Stimulated activated CD4-positive, alpha-beta T cell treated with anti-CD3 and anti-CD28 coated beads, Interleukin-4, amount 100 ng/mL, for 4 hours (primary cell): ENCODE measurements at places on chromosomes 1 and 21.

DNA sequence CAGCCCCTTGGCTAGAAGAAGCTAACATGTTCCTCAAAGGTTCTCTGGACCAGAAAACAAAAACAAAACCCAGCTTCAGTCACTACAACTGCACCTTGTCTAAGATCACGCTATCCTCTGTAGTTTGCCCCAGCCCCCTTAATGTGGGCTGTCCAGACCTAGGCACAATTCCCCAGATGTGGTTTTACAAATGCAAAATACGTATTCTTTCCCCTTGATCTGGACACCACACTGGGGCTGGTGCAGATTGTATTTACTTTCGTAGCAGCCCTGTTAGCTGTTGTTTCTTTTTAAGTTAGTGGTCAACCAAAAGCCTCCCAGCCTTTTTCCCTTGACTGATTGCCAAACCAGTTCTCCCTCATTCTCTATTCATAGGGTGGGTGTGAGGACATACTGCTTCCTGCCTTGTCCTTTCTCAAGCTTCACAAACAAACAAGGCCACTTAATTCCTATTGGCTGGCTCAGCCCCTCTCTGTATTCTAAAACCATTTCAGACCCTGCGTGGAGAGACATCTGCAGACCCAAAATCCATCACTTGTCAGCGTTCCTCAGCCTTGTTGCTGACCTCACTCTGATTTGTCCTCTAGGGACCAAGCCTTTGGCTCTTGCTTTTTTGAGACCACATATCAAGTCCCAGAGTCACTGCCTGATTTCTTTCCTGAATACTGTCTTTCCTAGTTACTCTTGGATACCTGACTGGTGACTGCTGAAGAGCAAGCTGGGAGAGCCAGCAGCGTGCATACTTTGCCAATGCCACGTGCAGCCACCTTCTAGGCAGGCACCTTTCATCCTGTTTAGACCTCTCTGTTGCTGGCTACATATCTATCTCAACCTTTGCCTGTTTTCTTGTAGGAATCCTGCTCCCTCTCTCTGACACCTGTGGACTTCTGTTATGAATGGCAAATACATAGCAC lies 96.4 kb upstream of the RAB3GAP2 start:
- DNase-seq: no peak

DNA sequence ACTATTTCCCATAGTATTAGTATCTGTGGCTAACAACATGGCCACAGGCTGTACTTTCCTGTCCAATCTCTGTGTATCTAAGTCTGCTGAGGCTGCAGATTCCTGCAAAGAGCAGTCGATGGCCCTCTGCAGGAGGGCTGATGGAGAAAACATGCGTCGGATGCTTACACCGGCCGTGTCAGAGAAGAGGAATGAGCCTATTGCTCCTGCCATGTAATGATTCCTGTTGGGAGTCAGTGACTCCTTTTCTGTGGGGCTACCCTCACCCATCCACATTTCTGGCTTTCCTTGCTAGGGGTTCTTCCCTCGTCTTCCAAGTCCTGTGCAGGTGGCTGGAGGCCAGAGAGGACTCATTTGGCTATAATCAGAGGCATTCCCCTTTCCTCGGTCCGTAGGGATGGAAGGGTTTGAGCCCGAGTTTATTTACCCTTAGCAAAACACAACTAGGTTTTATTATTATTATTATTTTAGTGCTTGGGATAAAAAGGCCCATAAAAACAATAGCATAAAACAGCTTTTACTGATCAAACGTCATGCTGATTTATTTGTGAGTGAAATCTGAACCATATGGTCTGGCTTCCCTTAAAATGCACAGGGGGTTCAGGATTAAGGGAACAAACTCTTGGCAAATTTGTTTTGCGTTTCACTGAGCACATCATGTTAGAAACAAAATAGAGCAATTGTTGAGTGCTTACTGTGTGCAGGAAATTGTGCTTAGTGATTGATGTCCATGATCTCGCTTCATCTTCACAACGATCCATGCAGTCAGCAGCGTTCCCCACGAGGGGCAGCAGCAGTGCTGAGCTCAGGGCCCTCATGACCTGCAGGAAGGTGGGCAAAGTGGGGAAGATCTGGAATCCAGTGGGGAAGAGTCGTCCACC lies 70.8 kb downstream of the KIF26B start:
- DNase-seq: no peak

GRCh38 chr1:208065862-208066261 lies 154.9 kb upstream of the CD34 start:
- DNase-seq: no peak

DNA sequence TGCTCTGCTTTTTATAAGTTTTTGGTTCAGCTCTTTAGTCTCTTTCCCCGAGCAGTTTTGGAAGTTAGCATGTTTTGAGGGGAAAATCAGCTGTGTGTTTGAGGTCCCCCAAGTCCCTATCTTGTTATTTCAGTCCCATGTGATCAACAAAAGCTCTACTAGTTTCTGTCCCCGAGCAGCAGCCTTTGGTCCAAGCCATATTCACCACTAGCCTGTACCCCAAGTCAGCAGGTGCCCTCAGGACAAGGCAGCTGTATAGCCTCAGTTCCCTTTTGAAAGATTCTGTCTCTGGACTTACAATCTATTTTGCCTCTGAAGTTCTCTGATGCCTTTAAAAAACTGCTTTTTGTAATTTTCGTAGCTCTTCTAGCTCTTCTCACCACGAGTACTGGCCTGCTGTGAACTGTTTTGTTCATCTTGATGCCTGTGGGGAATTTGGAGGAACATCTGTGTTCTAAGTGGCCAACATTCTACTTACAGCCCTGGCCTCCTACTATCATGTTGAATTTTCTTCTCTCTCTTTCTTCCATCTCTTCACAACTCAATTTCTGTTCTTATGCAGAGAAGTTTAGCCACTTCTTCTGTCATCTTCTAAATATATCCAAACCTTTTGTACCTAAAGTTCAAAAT lies 16.7 kb downstream of the UAP1 start:
- no peak for DNase-seq

DNA sequence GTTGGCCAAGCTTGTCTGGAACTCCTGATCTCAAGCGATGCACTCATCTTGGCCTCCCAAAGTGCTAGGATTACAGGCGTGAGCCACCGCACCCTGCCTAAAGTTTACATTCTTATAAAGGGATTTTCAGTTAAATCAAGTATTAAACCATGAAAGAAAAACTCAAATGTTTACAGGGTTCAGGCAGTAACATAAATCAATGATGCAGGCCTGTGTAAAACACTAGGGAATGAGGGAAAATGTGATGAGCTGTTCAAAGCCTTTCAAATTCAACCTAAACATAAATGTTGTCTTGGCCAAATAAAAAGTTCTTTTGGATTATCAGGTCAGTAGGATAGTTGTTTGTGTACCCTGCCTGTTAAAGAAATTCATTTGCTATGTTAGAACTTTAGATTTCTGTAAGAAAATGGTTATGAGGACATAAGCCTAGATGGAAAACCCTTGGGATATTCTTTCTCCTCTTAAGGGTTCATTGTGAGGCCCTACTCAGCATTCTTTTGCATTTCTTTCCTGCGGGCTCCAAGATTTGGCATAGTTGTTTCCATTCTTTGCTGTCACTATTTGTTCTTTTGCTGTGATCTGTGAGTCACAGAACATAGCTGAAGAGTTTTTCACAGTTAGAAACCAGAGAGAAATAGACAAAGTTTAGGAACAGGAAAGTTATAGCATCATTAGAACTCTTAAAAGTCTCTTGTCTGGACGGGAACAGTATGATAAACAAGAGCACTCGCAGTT lies 8.9 kb upstream of the ZRANB2 start:
- DNase-seq: no peak

DNA sequence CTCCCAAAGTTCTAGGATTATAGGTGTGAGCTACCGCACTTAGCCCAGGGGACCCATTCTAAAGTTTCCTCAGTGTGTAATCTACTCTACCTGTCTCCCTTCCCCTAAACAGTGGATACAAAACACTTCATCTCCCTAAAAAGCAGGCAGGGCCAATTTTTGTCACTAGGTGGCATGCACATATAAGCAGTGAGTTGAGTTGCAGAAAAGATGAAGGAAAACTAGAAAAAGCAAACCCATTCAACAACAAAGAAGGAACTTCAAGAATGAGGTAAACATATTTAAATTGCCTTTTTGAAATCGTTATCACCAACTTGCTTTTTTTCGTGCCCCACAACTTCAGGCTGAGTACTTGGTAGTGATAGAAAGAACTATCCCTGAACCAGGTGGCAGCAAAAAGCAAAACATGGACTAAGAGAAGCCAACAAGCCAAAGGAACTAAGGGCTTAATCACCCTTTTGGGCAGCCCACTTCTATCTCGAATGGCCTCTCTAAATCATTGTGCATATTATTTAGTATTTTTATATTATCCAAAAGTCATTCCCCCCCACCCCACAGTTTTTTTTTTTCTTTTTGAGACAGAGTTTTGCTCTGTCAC lies 19.7 kb upstream of the ALDH9A1 start:
- no peak for DNase-seq

- DNase-seq: no peak
These were observed 8.5 kb downstream of the INKA2 start for GRCh38 chr1:111730706-111731105.

DNA sequence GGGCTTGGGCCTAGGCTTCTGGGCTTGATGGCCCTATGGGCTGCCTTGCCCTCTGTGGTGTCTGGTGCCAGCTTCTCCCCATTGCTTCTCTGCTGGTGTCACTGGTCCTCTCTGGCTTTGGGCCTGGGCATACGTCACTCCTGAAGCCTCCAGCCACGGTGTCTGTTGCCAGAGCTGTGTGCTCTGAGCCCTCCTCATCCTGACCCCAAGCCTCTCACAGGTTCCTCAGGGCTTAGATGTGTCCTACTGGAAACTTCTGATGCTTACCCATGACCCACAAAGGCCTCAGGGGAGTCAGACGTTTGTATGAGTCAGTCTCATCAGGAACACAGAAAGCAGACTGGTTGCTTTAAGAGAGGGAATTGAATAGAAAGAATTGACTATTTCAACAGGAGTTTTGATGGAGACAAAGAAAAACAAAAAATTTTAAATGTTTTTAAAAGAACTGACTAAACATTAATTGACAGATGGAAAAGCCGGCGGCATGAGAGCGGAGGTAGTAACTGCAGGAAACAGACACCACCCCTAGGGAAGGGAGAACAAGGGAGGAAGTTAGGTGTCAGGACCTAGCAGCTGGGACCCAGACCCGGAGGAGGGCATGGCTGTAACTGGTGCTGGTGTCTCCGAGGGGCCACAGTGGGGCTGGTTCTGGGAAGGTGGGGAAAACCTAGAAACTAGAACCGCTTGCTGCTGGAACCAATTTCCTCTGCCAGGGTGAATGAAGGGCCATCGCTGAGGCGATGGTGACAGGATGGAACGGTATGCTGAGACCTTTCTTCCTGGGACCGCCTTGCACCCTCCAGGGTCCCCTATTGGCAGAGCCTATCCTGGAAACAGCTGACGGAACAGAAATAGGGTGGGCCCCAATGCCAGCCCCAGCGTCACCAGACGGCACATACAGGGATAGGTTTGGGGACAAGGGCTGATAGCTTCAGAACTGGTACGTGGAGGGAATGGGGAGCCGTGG lies 40.0 kb upstream of the CITED4 start:
- DNase-seq: no peak

DNA sequence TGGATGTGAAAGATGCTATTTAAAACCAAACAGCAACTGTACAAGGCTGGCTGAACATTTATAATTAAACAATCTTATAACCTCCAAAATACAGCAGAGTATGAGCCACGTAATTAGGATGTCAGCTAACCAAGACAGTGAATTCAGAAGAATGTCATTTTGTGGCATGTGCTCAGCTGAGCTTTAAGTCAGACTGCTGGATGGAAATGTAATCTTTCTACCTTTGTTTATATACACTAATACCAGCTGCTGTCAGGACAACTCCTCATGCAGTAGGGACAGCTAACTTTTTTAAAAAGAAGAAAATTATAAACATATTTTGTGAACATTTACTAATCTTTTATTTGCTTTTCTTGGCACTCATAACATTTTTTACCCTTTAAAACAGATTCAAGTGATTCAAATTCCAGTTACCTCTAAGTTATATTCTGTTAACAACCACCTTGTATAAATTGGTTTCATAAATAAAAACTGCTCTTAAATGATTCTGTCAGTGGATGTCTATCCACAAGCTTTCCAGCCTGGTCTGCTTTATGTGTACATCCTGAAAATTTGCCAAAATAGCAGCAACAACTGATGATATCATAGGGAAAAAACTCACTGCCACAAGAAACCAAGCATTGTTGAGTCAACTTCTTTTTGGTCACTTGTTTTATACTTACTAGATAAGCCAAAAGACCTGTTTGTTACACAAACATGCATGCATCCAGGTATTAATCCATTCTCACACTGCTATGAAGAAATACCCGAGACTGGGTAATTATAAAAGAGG lies 36.1 kb downstream of the DPH5 start:
- no peak for DNase-seq

DNA sequence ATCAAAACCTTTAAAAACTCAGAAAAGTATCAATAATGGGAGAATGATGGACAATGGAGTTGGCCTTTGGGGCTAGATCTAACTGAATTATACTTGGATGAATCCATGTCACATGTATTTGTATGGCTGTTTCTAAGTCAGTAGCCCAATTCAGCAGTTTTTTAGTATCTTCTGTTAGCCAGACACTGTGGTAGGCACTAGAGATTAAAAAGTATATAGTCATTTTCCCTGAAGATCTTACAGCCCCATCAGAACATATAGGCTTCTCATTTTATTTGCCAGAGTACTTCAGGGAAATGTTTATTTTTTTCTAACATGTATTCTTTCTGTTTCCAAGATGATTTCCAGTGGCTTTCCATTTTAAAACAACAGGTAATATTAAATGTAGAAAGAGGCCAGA lies 273.7 kb downstream of the NFIA start:
- DNase-seq: no peak

DNA sequence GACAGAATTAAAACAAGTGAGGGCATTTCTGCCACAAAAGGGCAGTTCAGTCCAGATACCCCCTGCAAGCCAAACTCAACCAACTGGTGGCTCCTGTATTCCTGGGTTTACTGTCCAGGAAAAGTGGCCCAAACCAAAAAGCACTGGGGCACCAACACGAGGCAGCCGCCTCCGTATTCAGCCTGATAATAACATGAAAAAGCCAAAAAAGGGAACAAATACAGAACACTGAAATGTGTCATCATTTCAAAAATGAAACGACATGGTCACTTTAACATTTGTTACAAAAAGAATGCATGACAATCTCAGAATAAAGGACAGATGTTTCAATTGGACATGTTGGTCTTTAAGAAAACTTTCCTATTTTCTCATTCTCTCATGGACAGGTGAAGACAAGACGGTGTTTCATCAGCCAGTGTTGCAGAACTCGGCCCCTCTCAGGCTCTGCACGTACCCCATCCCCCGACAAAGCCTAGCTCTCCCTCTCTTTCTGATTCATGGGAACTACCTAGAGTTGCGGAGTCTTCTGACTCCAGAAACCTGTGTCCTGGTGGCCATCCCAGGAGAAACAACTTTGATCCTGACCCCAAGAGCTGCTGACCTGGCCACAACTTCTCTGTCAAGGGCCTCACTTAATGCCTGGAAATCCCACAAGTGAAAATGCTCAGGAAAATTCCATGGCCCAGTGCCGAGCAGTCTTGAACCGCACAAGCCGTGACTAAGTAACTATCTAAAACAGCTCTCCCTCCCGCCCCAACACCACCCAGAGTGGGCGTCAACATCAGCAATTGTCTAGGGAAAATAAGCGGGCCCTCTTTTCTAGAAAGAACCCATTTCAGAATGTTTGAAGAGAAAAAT lies 27.1 kb downstream of the ZBTB17 start:
- peak; percentile 42 for DNase-seq

GRCh38 chr1:232999956-233000625 lies 49.7 kb downstream of the NTPCR start:
- no peak for DNase-seq

GRCh38 chr1:3905266-3905952 lies 5.3 kb upstream of the C1orf174 start:
- DNase-seq: no peak

- DNase-seq: no peak
These were observed 28.0 kb upstream of the EVA1B start for GRCh38 chr1:36351227-36351977.
